Right renal pelvis (tissue), 4 donors: ENCODE measurements at places on chromosomes 7 and 10. TPM values are rescaled to one million over a fixed set of nuclear protein-coding genes. Genes with fewer than 3 reads are reported as not detected.

GRCh38 chr7:20218279-20218678 is 1.1 kb upstream of the MACC1 start:
- no peak for DNase-seq

GRCh38 chr10:93068411-93069244 is 5.1 kb upstream of the CYP26A1 start:
- DNase-seq: no peak

GRCh38 chr7:96679886-96680285 is 29.8 kb downstream of the SEM1 start:
- no peak for DNase-seq

- no peak for DNase-seq
Measured at GRCh38 chr7:127557803-127558202, 27.6 kb downstream of the GCC1 start.

DNA sequence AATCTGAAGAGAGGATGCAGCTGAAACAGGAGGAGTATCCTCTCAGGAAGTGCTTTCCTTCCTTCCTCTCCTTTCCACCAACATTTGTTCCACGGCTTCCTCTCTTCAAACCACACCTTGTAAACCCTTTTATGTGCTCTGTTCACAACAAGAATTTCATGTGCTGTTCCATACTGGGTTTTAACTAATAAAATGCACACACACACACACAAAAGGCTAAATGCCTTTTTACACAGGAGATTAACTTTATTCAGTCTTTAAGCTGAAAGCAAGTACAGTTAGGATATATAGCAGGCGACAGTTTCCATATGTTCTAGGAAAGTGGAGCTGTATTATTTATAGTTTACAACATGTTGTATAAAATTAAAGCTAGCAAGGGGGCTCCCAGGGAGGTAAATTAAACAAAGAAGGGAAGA is 106.7 kb downstream of the REEP3 start:
- DNase-seq: peak; percentile 42

GRCh38 chr10:62961951-62962523 is 145.9 kb upstream of the EGR2 start:
- DNase-seq: no peak

- DNase-seq: no peak
Measured at GRCh38 chr10:131915484-131915883, 14.7 kb downstream of the PPP2R2D start.

DNA sequence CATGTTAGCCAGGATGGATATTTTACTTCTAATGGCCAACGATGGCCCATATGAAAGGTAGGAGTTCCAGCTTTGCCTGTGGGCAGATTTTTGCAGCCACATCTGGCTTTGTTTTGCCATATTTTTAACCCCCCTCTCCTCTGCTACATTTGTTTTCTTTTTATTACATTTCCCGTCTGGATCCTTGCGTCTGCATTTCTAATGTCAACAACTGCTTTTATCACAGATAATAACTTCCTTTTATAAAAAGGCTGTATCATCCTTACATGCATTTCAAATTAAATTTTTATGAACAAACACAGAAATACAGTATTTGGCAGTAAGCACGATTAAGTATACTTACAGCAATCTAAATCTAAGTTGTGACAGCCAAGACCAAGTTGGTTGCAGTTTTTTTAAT is 156.0 kb downstream of the BAMBI start:
- no peak for DNase-seq

GRCh38 chr7:152887778-152888177 is 128.2 kb downstream of the ACTR3B start:
- DNase-seq: no peak

DNA sequence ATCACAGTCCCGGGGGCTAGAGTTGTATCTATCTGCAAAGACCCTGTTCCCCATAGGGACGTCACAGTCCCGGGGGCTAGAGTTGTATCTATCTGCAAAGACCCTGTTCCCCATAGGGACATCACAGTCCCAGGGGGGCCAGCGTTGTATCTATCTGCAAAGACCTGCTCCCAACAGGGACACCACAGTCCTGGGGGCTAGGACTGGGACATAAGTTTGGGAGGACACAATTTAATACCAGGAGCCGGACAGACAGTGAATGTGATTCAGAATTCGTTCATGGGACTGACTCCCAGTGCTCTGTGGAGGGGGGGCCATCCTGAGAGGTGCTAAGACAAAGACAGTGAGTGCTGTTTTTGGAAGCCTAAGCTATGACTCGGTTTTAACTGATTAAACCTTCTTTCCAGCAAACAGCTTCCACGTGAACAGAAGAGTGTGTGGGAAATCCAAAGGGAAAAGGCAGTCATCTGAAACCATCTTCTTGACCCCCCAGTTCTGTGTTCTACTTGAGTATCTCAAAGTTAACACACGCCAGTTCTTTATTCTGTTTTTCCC is 153.0 kb downstream of the DIP2C start:
- DNase-seq: no peak

DNA sequence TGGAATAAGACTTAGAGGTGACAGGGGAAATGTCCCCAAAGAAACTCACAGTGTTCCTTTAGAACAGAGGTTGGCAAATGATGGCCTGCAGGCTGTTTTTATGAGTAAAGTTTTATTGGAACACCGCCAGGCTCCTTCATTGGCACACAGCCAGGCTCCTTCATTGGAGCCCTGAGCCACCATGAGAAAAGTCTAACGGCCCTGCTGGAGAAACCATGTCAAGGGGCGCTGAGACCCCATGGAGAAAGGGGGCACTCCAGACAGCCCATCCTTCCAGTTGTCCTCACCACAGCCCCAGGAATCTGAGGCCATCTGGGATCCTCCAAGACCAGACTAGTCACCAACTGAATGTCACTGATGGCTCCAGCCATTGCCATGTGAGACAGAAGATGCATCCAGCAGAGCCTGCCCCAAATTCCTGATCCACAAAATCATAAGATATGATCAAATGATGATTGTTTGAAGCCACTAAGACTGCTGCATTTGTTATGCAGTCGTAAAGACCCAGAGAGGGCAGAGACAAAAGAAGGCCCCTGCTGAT is 88.2 kb upstream of the GPR26 start:
- no peak for DNase-seq

- DNase-seq: no peak
Measured at GRCh38 chr7:77655356-77655755, 40.9 kb upstream of the RSBN1L start.

ZNF365 gene
- 0.32 TPM for polyA plus RNA-seq
